Neural progenitor cell (in vitro differentiated cells): ENCODE measurements at places on chromosomes 5 and 9. TPM values are rescaled to one million over a fixed set of nuclear protein-coding genes. Genes with fewer than 3 reads are reported as not detected.

The KIF2A gene
- total RNA-seq = 78.8 and 114 TPM in 2 replicates

The GEMIN5 gene
- total RNA-seq = 18.5 and 23.4 TPM in 2 replicates

The TEX48 gene
- not detected in 2 replicates for total RNA-seq

The CDHR2 gene
- total RNA-seq = not detected in 2 replicates

The PPP3R2 gene
- not detected in 2 replicates for total RNA-seq

The PLAC8L1 gene
- total RNA-seq = 0.51 TPM in 1 of 2 replicates, not detected in the other

The LRRC14B gene
- not detected in 2 replicates for total RNA-seq

The WDR38 gene
- total RNA-seq = not detected in 2 replicates

The GDF9 gene
- 0.46 and 0.82 TPM in 2 replicates for total RNA-seq

The PDE6A gene
- total RNA-seq = not detected in 2 replicates

The DAB2IP gene
- 24.3 and 41.7 TPM in 2 replicates for total RNA-seq

The ABCA1 gene
- 28.2 and 32.4 TPM in 2 replicates for total RNA-seq

The CTXN3 gene
- 0.09 TPM in 1 of 2 replicates, not detected in the other for total RNA-seq

The INSYN2B gene
- 0.06 and 0.26 TPM in 2 replicates for total RNA-seq

The PCDHB2 gene
- total RNA-seq = 34.2 and 48.4 TPM in 2 replicates

- DNase-seq = no peak
Observed at GRCh38 chr5:122035913-122036312, 42.1 kb downstream of the LOX start.

DNA sequence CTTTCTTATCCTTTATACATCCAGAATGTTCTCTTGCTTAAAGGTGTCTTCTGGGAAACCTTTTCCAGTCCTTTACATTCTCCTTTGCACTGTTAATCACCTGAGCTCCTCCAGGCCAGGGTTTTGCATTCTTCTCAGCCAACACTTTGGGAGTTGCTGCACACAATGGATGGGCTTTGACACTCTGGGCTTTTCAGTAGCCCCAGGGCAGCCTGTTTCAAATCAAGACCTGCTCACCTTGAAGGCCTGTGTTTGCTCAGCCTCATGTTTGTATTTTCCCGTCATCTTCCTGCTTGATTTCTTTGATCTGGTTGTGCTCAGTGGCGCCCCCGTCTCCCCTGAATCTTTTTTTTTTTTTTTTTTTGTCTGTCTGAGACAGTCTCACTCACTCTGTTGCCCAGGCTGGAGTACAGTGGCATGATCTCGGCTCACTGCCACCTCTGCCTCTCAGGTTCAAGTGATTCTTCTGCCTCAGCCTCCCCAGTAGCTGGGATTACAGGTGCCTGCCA lies 41.0 kb downstream of the DMRT1 start:
- no peak for DNase-seq

DNA sequence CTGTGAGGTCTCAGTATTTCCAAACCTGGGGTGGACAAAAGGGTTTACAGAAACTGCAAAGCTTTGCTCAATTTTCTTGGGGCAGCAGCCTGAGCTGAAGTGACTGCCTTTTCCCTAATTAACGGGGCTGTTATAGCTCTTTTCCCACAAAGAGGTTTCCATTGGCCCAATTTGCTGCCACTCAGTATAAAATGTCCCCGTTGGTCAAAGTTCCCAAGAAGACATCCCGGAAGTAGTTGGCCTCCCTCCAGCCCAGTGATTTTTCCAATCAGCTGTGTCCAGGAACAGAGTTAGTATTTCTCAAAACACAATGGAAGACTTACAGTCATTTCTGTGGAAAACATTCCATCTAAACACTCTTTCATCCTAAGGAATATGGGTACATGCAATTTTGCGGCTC lies 643.6 kb downstream of the ACTL7B start:
- DNase-seq = no peak

- DNase-seq = no peak
Observed at GRCh38 chr5:83724935-83725334, 4.3 kb upstream of the HAPLN1 start.

DNA sequence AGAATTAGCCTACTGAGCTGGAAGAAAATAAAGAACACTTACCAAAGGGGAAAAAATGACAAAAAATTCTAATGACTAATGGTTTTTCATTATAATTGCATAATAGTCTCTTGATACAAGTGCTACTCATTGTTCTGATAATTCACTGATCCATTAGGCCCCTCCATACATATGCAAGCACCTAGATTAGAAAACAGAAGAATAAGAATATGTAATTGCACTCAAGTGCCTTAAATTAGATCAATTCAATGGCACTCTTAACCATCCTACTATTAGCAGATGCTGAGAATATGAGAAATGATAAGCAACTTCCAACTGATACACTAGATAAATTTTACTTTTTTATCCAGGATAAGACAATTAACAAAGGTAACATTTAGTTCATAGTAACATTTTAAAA lies 440.9 kb upstream of the C9orf72 start:
- no peak for DNase-seq

DNA sequence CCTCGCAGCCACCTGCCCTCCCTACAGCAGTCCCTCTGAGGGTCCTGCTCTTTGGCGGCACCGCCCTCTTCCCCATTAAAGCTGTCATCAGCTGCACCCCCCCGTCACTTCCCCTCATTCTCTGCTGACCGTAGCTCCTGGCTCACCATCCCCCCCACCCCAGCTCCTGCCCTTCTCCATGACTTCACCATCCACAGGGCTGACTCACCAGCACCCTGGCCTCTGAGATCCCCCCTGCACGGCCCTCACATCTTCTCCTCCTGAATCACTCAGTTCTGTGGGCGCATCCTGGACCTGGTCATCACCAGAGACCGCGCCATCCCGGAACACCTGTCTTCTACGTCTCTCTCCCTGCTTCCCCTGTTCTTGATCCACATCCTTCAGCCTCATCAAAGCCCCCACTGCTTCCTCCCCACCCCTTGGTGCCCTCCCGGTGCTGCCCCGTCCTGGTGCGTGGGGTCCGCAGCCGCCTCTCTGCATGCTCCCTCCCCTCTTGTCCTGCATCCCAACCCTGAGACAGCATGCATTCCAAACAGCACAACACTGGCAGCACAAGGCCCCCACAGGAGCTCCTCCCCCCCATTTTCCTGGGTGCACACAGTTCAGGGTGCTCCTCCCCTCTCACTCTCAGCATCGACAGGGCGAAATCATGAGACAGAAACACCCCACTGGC lies 12.9 kb downstream of the FLT4 start:
- DNase-seq = no peak

- DNase-seq = no peak
Observed at GRCh38 chr9:27799326-27799725, 226.0 kb upstream of the C9orf72 start.

- no peak for DNase-seq
Observed at GRCh38 chr9:98706651-98707165, 2.0 kb downstream of the GABBR2 start.

DNA sequence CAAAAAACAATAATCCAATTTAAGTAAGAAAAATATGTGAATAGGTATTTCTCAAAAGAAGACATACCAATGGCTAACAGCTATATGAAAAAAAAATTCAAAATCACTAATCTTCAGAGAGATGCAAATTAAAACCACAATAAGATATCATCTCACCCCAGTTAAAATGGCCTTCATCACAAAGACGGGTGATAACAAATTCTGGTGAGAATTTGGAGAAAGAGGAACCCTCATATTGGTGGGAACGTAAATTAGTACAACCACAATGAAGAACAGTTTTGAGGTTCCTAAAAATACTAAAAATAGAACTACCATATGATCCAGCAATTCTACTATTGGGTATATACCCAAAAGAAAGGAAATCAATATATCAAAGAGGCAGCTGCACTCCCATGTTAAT lies 94.3 kb downstream of the TMEM167A start:
- no peak for DNase-seq

DNA sequence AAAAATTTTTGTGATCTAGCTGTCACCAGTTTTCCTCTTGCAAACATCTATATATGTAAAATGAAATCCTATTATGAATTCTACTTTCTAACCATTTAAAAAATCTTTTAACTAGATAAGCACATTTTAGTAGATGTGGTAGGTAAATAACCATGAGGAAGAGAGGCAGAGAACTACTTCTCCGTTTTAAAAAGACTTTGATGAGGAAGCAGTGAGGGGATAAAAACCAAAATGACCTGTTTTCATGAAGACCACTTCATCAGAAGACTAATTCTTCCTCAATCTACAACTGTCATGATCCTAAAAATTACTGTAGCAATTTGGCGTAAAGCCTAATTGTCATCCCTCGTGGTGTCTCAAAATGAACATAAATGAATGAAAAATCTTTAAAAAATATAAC lies 15.7 kb upstream of the ERBIN start:
- DNase-seq = no peak

- DNase-seq = no peak
Observed at GRCh38 chr5:177510567-177511053, 984 bp upstream of the DOK3 start.

DNA sequence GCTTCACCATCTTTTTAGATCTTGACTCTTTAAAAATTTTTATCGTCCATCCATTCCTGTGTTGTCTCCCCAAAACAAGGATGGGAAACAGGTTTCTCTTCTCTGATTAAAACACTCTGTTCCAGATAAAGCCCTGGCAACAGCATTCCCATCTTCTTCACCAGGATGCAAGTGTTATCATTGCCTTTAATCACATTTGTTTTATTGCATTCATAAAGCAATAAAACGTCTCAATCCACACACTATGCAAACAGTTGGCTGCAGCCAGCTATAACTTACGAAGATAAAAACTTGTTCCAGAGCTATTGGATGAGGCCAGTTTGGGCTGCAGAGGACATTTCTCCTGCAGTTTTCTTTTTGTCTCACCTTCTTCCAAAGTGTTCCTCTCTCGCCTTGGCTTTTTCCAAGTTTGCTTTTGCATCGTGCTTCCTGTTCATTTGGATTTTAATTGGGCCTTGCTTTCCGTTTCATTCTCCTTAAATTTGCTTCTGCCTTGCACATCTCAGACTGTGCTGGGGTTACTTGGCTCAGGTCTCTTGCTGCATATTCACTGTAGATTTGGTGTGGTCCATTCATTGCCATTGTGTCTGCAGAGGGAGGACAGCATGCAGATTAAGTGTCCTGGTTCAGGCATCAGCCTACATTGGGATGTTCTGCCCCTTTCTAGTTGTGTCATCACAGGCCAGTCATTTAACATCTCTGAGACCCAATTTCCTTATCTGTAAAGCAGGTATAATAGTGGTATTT lies 136.5 kb upstream of the LIFR start:
- DNase-seq = no peak

DNA sequence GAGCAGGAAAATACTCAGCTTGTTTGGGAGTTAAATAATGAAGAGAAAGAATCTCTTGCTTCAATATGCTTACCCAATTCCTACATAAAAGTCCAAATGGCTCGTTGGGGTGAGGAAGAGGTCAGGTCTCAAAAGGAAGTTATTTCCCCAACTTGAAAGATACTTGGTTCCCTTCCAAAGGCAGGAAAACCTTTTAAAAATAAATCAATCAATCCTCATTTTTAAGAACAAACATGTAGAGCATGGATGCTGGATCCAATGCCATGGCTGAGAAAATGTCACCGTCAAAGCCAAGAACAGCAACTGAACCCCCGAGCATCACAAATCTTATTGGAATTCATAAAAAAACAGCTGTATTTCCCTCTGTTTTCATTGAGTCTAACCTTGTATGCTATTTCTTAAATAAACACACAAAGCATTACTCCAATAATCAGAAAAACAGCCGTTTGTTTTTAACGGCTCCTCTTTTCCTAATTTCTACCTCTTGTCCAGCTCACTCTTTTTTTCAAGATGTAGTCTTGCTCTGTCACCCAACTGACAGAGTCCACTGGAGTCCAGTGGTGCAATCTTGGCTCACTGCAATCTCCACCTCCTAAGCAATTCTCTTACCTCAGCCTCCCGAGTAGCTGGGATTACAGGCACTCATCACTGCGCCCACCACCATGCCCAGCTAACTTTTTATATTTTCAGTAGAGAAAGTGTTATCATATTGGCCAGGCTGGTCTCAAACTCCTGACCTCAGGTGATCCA lies 140.7 kb downstream of the GNA14 start:
- DNase-seq = no peak

DNA sequence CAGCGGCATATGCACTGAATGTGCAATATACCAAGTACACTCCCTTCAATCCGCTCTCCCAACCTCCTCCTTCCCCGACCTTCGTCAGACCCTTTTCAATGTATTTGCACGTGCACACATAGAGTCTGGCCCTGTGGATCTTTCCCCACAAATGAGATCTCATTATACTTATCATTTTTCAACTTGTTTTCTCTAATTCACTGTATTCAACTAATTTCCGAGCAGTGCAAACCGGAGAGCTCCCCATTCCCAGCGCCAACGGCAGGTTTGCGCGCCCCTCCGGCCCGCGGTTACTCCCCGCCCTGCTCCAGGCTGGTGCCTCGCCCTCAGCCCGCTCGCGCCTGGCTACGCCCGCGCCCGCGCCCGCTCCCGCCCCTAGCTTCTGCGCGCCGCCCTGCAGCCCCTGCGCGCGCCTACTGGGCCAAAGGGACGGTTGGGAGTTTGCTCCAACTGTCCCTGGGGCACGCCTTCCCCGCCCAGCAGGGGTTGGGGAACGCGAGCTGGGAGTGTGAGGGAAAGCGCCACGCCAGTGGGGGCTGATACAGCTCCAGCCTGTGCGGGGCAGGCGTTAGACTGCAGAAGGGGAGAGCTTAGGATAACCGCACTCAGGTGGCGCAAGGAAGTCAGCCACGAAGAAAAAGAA lies 3.3 kb upstream of the CDC20B start:
- peak; percentile 94 for DNase-seq

DNA sequence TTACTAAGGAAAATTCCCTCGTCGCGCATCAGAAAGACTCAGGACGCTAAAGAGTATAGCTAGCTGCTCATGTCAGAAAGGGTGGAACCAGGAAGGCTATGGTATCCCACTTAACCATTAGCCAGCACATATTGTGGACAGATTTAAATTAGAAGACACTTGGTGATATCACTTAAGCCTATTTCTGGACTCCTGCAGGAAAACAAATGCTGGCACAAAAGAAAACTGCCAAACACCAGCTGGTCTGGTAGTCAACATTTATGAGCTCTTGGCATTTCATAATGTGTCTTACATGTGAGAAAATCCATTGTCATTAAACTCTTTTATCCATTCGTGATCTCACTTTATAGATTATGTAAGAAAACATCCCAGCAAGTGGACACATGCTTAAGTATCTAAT lies 377.4 kb downstream of the PTPRD start:
- no peak for DNase-seq

DNA sequence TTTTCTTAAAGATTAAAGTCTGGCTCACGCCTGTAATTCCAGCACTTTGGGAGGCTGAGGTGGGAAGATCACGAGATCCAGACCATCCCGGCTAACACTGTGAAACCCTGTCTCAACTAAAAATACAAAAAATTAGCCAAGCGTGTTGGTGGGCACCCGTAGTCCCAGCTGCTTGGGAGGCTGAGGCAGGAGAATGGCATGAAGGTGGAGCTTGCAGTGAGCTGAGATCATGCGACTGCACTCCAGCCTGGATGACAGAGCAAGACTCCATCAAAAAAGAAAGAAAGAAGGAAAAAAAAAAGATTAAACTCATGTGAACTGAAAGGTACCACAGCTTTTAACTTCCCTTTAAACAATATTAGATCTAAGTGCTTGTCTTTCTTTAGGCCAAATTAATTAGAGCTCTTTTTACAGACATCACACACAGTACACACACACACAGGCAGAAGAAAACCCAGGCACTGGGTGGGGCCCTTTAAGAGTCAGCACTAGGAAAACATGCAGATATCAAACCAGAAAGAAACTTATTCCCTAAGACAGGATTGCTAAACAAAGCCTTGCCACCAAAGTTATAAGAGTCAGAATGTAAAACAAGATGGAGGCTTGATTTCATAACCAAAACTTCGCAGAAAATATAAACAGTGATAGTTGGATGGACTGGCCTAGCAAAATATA lies 29.3 kb upstream of the UHRF2 start:
- no peak for DNase-seq
